T-helper 2 cell treated with Interferon-gamma antibody and Interleukin-4, amounts not matched to agents 5 μg/mL and 100 μg/mL, for 36 hours (primary cell): ENCODE measurements at places on chromosomes 3 and 15.

GRCh38 chr3:49591615-49592014 is 37.3 kb downstream of the BSN start:
- DNase-seq: no peak

- no peak for DNase-seq
Measured at GRCh38 chr3:143998266-143998665, 26.6 kb downstream of the DIPK2A start.

- DNase-seq: no peak
Measured at GRCh38 chr3:50617096-50617791, at the start of gene MAPKAPK3. Gene MAPKAPK3 (plus strand): TSS chr3:50617151. CDS start chr3:50617566, 415 bp downstream.

GRCh38 chr3:154660811-154661210 is 230.8 kb upstream of the GPR149 start:
- DNase-seq: no peak

GRCh38 chr3:113293348-113293747 is 82.0 kb downstream of the BOC start:
- no peak for DNase-seq

DNA sequence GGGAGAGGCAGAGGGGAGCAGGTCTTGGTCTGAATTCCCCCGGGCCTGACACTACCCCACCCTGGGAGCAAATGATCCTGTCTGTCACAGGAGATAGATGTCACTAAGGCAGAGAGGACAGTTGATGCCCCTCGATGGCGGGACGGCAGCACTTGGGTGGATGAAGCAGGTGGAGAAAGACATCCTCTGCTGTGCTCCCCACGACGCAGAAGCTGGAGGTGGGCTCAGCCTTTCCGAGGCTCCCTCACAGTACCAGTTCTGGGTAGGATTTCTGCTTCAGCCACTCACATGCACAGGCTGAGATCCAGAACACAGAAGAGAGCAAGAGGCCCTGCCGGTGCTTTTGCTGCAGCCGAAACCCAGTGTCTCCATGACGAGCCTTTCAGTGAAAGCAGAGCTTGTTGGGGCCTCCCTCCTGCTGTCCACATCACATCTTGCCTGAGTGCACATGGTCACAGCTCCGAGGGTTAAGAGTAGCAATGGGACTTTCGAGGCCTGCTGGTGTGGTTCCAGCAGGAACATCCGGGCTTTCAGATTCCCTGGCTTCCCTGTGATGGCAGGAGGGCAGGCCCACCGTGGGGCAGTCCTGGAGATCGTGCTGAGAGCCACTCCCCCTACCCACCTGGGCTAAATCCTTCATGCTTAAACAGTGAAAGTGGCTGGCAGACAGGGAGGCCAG is 107.3 kb upstream of the PRR20G start:
- no peak for DNase-seq

GRCh38 chr15:51161491-51162220 is 67.0 kb upstream of the TNFAIP8L3 start:
- no peak for DNase-seq

GRCh38 chr15:77064063-77064462 is 6.8 kb downstream of the TSPAN3 start:
- no peak for DNase-seq

- DNase-seq: no peak
Measured at GRCh38 chr3:17749705-17750293, 7.4 kb upstream of the TBC1D5 start.

DNA sequence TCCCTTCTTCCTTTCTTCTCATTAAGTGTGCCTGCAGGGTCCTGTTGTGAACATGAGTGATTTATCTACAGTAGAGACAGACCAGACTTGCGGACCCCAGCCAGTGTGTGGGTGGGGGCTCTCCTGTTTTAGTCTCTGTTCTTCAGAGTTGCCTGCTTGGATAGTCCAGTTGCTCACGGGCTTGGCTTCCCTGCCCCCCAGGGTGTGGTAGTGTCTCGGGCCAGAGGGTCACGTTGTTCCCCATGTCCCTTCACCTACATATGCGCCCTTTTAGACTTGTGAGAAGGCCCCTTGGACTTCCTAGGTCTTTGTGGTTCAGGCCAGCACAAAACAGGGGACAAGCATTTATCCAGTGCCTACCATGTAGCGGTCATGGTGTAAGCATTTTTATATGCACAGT is 85.8 kb downstream of the AAGAB start:
- no peak for DNase-seq

DNA sequence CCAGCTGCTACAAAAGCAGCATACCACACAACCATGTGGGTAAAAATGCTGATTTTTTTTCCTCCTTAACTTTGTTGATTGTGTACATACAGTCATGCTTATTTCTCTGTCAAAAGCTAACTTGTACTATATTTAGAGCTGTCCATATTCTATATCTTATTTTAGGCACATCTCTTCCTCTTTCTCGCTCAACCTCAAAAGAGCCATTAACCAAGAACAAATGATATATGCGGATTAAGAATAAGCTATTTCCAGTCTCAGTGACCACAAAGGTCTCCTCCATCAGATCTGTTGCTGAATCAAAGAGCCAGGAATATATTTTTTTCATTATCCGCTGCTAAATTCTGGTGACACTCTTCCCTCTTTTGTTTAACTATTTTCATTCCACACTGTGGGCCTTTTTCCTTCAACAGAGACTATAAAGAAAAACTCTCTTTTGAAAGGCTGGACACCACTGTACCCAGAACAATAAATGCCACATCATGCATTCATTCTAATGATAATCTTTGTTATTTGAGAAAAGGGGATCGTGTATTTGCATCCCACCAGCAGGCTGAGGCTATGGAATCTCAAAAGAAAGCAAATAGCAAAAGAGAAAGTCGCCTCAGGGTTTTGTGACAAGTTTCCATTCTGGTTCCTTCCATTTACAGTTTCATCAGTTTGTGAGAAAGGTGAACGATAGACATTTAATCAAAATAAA is 8.0 kb downstream of the TMEM212 start:
- DNase-seq: no peak

DNA sequence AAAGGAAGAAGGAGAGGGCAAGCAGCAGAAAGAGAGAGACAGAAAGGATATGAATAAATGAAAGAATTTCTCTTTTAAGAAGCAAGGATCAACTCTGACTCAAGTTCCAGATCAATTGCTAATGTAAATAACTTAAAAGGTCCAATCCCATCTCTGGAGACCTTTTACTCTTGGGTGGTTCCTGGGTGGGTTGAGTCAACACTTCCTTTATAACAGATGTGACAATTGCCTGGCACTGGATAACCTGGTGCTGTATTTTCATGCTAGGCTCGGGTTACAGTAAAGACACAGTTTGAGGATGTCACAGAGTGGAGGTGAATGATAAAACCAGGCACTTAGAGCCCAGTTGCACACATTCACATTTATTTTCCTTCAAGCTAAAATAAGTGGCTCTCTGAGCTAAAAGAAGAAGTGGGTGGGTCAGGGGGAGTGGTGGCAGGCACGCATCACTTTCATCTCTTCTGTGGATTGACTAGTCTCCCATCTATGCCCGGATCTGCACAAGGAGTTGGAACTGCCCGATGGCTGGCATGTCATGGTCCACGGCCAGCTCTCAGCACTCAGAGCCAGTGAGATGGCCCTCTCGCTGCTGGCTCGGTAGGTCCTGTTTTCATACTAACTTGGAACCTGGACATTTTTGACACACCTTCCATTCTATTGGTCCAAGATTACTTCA is 465.8 kb downstream of the FOXP1 start:
- no peak for DNase-seq

GRCh38 chr15:25611603-25612002 is 172.8 kb upstream of the UBE3A start:
- no peak for DNase-seq

GRCh38 chr3:112650482-112650881 is 9.5 kb upstream of the CCDC80 start:
- DNase-seq: no peak

DNA sequence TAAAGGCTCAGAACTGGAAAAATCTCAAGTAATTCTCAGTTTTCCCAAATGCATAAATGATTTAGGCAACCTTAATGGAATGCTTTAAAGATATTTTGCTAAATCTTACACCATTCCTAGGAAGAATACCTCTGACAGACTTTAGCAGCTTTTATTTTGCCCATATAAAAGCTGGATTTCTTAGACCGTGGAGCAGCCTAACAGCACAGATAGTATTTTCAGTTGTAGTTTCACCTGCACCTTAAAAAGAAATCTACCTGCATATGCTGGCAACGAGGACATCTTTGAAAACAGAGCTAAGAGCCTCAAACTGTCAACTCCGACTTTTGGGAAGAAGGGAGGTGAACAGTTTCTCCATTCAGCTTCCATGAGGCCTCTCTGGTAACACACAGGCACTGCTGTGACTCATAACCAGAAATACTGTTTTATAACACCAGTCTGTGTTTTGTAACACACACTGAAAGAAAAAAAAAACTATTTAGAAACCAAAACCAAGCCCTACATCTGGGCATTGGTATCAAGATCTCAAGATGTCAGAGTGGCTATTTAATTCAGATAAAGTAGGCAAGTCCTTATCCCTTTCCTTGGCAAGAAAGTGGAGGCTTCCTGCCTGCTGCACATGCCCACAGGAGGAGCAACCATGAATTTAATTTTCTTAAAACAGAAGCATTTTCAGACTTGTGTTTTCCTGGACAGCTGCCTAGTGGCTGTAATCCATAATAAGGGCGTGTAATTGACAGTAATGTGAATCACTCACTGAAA is 181.5 kb upstream of the ICE2 start:
- no peak for DNase-seq

- no peak for DNase-seq
Measured at GRCh38 chr3:13894807-13895154, 14.9 kb upstream of the WNT7A start.

DNA sequence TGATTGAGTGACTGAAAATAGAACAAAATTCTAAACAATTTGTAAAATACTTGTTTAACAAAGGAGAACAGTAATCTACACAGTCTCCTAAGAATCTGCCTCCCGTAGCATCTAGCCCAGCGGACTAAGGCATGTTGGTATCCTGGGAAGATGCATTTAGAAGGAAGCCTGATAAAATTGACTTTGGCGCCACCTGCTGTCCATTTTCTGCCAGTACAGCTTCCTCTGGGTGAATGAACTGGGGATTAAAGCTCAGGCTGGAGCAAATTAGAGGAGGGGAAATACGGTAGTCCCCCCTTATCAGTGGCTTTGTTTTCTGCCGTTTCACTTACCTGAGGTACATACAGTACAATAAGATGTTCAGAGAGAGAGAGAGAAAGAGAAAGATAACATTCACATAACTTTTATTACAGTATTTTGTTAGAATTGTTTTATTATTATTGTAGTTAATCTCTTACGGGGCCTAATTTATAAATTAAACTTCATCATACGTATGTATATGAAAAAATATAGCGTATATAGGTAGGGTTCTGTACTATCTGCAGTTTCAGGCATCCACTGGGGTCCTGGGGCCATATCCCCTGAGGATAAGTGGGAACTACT is 191.6 kb downstream of the GAP43 start:
- DNase-seq: peak; percentile 41

DNA sequence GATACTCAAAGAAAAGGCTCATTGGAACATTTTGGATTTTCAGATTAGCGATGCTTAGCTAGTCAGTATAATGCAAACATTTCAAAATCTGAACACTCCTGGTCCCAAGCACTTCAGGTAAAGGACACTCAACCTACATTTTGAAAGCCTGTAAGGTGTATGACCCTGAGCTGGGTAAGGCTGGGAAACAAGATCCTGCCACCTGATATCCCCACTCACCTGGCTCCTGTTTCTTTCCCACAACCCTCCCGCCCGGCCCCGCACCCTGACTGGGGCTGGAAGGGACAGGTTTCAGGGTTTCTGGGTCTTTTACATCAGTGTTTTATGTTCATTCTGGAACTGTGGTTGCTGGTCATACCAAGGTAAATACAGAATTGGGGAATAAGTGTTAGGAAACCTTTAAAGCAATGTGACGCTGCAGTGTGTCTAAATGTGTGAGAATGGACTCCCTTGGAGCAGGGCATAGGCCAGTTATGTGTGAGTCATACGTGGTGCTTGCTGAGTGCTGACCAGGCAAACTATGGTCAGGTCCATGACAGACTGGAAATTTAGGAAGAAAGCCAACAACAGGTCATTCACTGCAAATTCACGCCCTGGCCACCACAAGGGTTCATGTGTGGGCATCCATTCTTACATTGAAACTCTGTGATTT is 22.9 kb downstream of the CTXND1 start:
- no peak for DNase-seq

DNA sequence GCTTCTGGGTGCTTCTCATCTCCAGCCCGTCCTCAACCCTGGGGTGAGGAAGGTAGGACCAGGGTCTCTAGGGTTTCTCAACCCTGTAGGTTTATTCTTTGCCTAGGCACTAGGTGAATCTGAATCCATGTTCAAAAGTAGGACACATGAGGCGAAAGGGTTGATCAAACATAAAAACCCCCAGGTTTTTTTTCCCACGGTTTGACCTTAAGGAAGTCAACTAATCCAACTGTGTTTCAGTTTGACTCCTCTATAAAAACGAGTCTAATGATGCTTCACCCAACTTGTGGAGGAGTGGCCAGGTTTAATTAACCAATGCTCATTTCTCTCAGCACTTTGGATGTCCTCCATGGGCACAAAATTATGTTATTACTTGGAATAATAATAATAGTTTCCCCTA is 335.9 kb upstream of the ICE2 start:
- DNase-seq: no peak

DNA sequence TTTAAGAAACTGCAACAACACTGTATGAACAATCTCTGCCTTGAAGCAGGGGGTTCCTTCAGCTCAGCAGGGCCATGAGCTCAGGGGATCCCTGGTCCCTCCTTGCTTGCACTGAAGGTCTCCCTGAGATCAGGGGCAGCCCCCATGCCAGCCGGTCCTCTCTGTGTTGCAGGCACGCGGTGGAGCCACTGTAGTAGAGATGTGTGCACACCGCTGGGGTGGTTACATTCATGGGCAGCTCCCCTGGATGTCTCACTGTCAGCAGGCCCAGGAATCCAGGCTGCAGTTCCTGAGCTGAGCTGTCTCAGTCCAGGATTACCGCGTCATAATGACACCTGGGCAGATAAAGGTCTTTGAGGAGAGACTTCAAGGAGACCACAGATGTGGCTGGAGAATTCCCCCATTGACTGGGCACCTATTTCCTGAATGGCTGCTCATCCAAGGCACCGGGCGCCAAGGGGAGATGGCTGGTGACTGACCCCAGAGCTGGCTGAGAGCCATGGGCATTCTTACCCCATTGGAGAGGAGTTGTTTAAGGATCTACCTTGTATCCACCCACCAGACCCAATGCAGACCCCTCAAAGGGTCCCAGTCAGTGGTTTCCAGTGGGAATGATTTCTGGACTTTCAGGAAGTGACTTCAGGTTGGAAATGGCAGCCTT is 10.4 kb upstream of the KLF13 start:
- no peak for DNase-seq

GRCh38 chr3:47016086-47016933 is 36.8 kb downstream of the NBEAL2 start:
- DNase-seq: no peak

DNA sequence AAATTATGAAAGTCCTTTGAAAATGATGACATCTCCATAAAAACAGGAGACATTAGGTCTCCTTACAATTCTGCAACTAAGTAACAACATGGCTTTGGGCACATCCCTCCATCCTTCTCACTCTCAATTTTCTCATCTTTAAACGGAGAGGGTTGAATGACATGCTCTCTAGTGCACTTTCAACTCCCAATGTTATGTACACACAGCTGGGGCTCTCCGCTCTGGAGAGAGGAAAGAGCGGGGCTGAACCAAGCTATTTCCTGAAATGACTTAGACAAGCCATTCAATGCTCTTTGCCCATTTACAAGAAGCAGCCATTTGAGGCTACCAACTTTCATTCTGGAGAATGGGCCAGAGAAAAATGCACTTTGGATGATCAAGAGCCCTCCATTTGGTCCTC is 144.2 kb upstream of the BNIP2 start:
- no peak for DNase-seq
